ELF-1 (cell line): ENCODE measurements at places on chromosomes 6 and 20.

DNA sequence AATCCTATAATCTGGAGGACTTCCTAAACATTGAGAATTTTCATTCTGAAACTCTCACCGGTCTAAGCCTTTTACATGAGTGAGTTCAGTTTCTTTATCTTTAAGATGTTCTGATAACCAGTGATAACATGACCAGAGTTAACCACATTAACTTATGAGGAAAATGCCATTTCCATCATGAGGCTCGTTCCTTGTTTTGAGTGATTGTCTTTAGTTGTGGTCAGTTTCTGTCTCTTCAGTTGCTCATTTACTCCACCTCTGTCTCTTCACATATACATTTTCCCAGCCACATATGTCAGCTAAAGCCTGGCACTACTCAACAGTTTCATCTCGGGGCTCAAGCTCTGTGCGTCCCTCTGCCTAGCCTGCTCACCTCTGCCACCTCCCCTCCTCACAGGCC is 70.4 kb downstream of the JAG1 start:
- no peak for DNase-seq

- DNase-seq, result peak; percentile 82
Observed at GRCh38 chr6:36666826-36667591, 11.5 kb upstream of the CDKN1A start.

- DNase-seq, result no peak
Observed at GRCh38 chr6:7954477-7955200, 44.1 kb upstream of the TXNDC5 start.

DNA sequence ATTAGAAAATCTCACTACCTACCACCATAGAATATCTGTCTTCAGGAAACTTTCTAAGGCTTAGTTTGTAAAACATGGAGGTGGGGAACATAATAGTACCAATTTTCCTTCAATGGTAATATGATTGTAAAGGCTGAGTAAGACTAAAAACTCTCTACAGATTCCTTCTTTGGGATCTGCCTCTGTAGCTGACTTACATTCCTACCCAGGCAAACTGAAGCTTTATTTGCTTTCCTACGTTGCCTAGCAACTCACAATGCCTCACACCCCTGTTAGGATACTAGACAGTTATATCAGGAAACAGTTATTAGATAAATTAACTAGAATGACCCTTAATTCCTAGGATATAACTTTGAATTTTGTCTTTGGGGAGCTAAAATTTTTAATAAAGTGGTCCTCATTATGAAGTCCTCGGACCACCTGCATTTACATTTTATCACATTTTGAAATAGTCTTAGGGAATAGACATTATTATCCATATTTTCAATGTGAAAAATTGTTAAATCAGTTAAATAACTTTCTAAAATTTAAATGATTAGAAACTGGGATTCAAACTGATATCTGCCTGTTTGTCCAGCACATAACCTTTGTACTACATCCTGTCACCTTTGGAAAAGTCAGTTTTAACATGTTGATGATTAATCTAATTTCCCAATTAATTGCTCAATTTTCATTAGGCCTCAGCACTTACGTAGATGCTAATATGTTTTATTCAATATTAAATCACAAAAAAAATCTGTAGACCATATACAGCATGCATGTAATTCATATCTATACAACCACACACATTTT is 591.4 kb downstream of the RNF144B start:
- no peak for DNase-seq

- DNase-seq, result peak; percentile 61
Observed at GRCh38 chr6:10314163-10314955, 100.5 kb downstream of the TFAP2A start.

DNA sequence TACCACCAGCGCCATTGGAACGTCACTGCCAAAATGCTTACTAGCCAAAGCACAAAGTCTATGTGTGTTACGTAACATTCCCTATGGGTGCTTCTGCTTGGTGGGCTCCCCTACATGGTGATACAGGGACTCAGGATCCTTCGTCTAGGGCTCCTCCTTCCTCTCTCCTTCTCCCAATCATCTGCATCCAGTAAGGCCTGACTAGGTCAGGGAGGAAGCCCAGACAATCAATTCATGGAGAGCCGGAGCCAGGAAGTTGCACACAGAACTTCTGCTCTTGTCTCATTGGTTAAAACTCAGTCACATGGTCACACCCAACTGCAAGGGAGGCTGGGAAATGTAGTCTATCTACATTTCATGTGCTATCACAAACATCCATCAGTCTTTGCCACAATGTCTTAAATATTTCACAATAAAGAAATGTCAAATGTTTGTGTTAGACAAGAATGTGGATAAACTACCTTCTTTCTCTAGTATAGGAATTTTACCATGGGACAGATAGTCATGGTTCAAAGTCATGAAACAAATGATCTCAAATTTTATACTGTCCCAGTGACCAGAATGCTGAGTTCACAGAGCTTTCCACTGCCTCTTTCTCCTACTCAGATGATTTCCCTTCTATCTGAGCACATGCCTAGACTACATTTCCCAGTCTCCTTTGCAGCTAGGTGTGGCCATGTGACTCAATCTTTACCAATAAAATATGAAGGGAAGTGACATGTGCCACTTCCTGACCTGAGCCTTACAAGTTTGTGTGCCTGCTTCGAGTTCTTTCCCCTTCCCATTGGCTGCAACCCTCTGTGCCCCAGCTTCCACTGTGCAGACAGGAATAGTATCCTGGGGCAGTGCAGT is 9.3 kb upstream of the KCNK15 start:
- peak; percentile 82 for DNase-seq

DNA sequence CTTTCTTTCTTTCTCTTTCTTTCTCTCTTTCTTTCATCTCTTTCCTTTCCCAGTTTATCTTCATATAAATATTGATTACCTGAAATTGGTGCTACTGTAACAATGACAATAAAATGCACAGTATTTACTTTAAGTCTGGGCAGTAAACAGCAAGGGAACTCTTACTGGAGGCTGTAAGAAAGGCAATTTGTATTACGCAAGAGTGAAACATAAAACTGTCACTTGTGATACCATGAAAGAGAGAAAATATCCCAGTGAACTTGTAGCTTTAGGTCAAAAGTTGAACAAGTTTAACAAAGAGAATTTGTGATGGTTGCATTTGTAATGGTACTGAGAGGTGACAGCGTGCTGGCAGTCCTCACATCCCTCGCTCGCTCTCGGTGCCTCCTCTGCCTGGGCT is 80.0 kb downstream of the EYS start:
- DNase-seq, result no peak

DNA sequence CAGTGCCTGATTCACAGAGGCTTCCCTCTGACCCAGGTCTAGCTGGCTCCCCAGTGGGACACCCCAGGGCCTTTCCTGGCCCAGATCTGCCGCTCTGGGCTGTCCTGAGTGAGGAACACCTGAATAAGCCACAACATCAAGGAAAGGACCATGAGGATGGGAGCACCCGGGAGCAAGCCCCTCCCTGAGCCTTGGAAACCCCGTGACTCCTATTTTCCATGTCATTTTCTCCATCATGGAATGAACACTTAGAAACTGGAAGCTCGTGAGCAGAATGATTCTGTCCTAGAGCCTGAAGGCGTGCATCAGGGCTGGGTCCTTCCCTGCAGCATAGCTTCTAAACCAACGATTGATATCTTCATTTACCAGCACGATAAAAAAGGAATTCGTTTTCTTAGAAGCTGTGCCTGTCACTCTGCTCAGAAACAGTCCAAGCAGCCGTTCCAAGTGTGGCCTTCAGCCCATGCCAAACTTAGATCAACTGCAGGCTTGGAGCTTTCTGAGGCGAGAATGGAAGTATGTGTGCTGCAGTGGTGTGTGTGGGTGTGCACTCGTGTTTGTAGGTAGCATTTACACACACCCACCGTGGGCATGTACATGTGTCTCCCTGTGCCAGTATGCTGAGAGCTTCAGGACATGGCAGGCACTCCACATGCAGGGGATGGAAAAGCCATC is 83.2 kb upstream of the FOXC1 start:
- no peak for DNase-seq

DNA sequence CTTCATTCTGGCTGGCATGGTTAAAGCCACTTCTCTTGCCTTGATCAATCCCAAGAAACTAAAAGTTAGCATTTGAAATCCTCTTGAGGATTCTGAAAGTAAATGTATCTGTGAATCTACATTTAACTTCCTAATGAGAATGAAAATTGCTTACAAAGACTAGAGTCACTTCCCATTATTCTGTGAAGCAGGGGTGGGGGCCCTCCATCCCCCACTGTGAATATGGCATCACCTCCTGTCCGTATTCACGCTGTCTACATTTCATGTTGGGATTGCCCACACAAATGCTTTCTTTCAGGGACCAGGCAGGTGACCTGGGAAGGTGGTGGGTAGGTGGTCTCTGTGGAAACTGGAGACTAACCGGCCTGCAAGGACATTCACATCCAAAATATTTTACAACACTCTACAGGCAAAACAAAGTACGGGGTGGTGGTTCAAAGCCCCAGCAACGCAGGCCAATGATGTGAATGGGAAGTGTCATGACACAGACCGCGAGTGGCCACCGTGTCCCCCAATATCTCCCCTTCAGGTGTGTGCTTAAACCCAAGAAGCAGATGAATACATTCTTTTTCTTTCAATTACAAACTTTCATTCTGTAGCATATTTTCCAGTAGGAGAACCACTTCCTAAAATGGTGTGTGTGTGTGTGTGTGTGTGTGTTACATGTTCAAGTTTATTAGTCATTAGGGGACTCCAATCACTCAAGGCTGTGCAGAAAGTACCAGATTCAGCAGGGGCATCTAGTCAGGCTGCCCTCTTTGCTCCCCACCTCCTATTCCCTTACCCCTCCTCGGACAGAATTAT is 132.2 kb downstream of the PRND start:
- no peak for DNase-seq

DNA sequence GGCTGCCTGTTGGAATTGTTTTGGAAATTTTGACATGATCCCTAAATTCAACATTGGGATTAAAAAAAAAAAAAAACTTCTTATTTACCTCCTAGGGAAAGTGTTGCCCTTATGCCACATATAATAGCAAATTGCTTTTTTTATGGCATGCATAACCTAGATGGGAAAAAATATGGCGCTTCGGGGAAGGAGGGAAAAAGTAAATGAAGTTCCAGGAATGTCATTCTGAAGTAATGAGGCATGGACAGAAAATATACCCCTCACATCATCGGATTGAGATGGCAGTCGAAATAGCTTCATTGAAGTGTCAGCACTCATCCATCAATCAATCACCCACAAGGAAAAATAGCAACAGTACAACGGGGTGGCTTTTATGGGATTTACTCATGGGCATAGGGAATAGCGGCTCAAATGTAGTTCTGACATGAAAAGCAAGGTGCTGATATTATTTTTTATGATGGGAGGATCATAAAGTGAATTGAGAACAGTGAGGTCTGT is 104.8 kb downstream of the ZNF217 start:
- DNase-seq, result no peak

DNA sequence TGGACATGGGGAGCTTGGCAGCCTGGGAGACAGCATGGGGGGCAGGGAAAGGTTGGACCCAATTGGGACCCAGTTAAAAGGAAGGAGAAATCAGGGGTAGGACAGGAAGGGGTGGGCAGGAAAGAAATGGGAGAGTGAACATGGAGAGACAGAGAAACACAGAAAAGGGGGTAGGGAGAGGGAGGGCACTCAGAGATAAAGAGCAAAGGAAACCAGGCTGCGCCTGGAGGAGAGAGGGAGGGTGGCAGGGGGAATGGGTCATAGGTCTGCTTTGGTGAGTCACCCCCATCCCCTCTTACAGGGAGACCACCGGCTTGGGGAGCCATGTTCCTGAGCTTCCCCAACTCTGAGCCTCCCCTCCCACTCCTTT is 46.7 kb downstream of the RAB44 start:
- DNase-seq, result no peak

- DNase-seq, result no peak
Observed at GRCh38 chr6:119077391-119077642, 1.1 kb downstream of the FAM184A start.

DNA sequence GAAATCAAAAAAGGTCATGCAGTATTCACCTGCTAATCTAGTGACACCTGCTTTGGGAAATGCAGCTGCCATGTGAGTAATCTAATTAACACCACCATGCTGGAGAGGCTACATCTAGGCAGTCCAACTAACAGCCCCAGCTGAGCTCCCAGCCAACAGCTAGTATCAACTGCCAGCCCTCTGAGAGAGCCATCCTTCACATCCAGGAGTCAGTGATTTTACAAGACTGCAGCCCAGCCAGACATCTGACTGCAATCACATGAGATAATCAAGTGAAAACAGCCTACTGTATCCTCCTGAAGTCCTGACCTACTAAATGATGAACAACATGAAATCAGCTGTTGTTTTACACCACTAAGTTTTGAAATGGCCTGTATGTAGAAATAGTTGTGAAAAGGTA is 298.4 kb downstream of the TRDN start:
- no peak for DNase-seq

GRCh38 chr6:41605649-41606048 is 32.6 kb upstream of the MDFI start:
- DNase-seq, result no peak

GRCh38 chr6:168493976-168494375 is 53.0 kb downstream of the SMOC2 start:
- DNase-seq, result no peak

- no peak for DNase-seq
Observed at GRCh38 chr6:56475736-56476457, 166.8 kb downstream of the DST start.

DNA sequence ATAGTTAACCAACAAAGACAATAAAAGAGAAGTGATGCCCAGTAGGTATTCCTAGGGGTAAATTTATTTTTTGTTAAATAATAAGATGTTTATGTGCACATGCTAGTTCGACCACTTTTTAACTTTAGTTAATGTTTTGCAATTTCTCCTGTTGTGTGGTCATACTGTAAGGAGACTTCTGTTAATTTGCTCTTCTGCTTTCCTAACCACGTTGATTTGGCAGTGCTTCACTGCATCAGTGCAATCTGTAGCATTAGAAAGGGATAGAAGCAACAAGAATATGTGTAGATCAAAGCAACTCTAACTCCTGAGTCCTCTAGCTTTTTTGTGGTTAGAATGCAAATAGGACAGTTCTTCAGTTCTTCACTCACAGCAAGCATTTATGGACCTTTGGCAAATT is 13.9 kb downstream of the MYB start:
- no peak for DNase-seq

GRCh38 chr6:111129013-111129412 is 41.7 kb downstream of the SLC16A10 start:
- DNase-seq, result no peak

- DNase-seq, result no peak
Observed at GRCh38 chr6:145878591-145879295, 64.1 kb upstream of the FBXO30 start.

DNA sequence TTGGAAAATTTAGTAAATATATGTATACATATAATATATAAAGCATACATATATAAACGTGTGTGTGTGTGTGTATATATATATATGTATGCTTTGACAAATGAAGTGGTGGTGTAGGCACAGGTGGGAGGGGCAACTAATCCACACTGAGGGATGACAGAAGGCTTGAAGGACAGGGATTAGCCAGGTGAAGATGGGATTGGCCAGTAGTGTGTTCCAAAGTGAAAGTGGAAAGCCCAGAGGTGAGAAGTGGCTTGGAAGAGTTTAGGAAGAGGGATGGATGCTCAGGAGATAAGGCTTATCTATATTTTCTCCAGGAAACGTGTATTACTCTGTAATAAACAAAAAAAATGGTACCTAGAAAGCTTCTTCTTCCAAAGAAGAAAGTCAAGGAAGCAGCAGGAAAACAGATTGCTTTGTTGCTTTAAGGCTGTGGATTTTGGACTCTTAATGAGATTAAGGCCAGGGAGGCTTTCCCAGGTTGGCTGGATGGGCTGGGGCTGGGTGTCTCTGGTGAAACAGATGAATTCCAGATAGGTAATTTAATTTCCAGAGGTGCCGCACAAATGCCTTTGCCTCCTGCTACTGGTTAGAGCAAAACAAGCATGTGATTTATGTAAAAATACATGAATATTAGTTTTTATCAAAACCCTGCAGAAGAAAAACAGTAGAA is 63.9 kb downstream of the JARID2 start:
- no peak for DNase-seq

- peak; percentile 71 for DNase-seq
Observed at GRCh38 chr20:44080646-44081267, 106.2 kb downstream of the JPH2 start.
